ENCODE measurements at places on chromosomes 5 and 9. TPM values are rescaled to one million over a fixed set of nuclear protein-coding genes. Genes with fewer than 3 reads are reported as not detected.
A peak's percentile ranks its signal among the peaks of the same experiment; 100 is the strongest.

DNA sequence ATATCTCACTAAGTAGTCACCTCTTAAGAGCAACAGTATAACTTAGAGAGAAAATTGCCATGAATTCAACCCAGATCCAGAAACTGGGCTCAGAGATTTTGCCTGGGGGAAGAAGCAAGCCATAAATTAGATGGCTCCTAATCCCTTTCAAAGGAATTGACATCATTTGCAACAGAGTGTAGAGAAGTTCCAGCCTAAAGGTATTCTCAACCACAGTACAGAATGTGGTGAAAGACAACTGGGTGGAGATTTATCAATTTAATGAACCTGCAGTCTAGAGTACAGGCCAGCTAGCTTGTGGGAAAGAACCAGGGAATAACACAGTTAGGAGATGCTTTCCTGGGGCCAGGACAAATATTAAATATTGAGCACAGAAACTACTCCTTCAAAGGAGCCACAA is 39.6 kb downstream of the CDKL3 start:
- DNase-seq = no peak

- peak; percentile 60 for DNase-seq
Measured at GRCh38 chr5:41925555-41925951, 472 bp downstream of the FBXO4 start.

DNA sequence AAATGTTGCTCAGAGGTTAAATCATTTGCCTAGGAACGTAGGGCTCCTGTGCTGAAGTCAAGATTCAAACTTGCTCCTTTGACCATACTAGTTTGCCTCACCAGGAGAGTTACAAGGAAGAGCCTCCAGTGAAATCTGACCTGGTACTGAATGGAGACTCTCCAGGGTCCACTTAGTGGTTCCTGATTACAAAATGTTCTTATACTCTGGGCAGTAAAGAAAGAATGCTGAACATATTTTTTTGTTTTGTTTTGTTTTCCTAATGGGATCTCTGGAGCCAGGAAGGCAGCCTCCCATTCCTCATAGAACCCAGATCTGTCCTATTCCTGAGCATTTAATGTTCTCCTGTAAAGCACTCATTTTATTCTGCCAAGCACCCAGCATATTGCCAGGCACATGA is 256.5 kb upstream of the CLINT1 start:
- DNase-seq = no peak

DNA sequence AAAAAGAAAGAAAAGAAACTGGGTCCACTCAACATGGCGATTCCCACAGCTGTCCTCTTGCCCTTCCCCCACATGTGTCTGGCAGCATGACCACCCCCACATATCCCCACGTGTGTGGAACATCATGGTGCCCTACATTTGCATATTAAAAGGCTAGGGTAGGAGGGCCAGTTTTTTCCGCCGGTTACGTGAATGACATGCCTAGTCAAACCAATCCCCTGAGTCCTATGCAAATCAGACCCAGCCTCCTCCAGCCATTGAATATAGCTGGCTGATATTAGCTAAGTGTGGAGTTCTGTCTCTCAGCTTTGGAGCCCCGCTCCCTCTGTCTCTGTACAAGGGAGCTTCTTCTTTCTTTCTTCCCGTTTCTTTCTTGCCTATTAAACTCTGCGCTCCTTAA is 33.0 kb upstream of the CCDC112 start:
- DNase-seq = no peak

Gene N4BP3
- total RNA-seq = 0.13 TPM

- DNase-seq = no peak
Measured at GRCh38 chr9:99070681-99071080, 34.2 kb upstream of the TGFBR1 start.

DNA sequence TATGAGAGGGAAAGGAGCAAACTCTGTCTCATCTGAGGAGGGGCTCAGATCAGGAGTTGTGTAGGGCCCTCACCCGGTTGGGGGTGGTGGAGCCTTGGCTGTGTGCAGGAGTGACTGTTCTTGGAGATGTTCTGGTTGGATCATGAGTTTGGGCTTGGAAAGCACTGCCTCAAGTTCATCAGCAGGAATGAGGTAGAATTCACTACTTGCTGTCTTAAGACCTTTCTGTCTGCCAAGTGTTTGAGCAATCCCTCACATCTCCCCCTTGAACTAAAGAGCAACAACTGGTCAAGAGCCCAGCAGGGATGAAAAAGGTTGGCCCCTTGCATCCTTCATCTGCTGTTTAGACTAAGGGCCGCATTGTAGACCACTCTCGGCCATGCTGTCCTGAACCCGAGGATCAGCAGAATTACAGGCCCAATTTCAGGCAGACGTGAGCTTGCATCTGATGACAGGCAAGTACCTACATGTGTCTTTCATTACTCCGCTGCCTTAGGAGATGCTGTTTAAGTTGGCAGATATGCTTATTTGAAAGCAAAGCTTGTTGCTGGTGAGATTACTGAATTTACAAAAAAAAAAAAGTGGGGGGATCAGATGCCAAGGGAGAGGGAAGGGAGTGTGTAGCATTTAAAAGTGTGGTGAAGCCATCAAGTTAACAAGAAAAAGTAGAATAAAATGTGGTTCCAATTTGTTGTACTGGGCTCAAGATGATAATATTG is 36.4 kb downstream of the PIK3R1 start:
- no peak for DNase-seq

Gene NAIP
- total RNA-seq = 5.5 TPM

Gene LAMC3
- 7.1 TPM for total RNA-seq

GRCh38 chr5:219991-220390 is 1.9 kb downstream of the SDHA start:
- no peak for DNase-seq

Gene IFNA2
- total RNA-seq = not detected

GRCh38 chr5:125140220-125140619 is 393.8 kb upstream of the ZNF608 start:
- no peak for DNase-seq

DNA sequence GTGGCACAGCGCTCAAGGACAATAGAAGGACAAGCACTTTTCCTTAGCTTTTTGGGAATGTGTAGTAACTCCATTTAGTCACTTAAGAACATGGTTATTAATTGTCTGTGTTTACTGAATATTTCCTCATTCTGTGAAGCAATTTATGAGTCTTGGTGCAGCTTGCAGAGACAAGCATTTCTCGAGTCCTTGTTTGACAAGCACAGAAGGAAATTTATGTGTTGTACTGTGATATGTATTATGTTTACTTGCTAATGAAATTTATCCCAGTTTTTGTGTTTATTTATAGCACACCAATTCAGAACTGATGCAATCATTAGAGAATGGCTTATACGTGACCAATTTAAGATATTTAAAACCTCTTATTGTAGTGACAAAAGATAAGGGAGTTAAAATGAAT is 168.6 kb downstream of the PRELID2 start:
- no peak for DNase-seq
